ENCODE measurements at places on chromosomes 7 and 10.

- no peak for DNase-seq
Observed at GRCh38 chr10:132685921-132686680, 99.8 kb downstream of the NKX6-2 start.

- no peak for DNase-seq
Observed at GRCh38 chr7:150657526-150657925, 25.3 kb upstream of the GIMAP6 start.

DNA sequence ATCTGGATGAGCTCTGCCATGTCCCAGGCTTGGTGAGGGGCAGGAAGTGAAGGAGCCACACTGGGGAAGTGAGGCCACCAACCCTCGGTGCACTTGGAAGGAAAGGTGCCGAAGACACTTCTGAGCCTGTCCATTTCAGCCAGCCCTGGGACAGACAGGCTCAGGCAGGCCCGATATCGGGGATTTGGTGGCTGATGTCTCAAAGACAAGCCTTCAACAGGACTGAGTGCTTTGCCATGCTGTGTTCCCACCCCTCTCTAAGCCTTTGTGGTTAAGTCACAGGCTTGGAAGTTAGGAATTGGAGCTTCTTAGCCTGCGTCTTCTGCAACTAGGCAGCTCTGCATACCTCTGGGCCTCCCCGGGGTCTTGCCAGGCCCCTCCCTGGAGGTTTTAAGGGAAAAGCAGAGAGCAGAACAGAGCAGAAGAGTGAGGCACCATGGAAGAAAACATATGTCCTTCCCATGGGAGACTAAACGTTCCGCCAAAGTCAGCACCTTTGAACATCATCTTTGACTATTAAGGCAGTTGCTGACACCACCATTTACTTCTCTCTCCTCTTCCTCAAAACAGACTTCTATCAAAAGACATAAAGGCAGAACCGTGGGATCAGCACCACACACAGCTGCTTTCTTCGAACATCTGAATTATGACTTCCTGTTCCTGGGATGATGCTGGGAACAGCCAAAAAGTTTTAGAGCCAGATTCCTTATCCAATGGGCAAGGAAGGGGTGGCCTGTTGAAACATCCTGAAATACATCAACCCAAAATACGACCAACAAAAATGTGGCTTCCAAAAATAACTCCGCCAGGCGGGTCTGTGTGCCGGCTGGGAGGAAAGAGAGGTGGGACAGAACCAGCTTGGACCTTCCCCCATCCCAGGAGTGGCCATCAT is 71.8 kb downstream of the AFAP1L2 start:
- DNase-seq, result no peak

DNA sequence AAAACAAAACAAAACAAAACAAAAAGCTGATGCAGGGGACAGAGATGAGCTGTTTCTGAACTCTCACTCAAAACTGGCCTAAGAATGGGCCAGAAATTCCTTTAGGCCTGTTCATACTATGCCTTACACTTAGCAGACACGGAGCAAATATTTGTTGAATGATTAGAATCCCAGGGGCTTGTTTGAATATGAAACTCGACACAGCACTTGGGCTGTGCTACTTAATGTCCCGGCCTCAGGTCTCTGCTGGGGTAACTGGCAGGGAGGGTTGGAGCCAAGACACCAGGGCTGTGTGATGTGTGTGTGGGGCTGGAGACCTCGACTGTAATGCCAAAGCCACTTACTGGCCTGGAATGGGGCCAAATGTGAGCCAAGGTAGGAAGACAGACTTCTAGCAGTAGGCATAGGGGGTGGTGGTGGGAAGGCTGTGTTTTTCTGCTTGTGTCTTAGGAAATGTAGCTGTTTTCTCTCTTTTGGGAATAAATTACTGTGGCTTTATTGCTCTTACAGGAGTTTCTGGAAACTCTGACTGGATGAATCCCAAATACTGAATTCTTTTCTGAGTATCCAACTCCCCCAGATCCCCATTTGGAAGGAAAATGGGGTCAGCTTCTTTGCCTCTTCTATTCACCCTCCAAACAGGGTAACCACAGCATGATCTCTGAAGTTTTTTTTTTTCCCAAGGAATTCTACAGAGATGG is 66.7 kb downstream of the EMX2 start:
- DNase-seq, result no peak

DNA sequence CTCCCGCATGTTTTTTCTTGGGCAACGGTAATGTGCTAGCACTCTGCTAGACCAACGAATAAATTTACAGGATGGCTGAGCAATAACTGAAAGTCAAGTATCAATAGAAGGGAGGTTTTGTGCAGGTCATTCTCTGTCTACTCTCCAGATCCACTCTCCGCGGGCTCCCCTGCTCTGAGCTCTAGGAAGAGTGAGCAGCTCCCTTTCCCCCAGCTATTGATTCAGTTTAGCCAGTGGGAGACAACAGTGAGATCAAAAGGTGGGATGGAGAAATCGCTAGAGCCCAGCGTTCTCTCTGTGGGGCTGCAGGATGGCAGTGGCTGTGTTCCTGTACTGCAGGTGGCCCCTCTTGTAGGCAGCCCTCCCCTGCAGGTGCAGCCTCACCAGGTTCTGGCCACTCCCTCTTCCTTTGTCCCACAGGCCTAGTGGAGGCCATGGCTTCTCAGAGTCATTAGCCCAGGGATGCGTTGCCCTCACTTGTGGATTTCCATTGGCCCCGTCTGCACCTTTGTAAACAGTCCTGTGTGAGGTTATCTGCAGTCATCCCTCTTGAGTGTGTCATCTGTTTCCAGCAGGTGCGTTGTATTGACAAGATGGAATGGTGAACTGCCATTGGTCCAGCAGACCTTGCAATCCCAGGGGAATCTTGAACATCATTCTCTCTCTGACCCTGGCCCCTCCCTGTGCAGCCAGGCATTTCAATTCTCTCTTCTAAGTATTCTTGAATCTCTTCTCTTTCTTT is 11.1 kb downstream of the MSRB2 start:
- DNase-seq, result no peak

DNA sequence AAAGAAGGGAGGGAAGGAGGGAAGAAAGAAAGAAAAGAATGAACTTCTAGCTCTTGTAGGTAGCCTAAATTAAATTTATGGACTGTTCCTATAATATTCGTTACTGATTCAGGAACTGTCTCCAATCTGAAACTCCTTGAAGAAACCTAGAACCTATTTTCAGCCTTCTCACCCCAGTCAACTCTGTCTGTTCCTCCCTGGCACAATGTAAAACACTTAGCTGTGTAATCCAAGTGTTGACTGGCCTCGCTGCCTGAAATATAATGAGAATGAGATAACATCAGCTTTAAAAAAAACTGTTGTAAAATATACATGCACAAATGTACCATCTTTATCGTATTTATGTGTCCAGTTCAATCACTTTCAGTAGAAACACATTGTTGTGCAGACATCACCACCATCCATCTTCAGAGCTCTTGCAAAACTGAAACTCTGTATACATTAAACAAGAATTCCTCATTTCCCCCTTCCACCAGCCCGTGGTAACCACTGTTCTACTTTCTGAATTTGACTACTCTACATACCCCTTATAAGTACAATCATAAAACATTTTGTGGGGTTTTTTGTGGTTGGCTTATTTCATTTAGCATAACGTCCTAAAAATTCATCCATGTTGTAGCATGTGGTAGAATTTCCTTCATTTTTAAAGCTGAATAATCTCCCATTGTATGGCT is 6.3 kb upstream of the C7orf33 start:
- no peak for DNase-seq

DNA sequence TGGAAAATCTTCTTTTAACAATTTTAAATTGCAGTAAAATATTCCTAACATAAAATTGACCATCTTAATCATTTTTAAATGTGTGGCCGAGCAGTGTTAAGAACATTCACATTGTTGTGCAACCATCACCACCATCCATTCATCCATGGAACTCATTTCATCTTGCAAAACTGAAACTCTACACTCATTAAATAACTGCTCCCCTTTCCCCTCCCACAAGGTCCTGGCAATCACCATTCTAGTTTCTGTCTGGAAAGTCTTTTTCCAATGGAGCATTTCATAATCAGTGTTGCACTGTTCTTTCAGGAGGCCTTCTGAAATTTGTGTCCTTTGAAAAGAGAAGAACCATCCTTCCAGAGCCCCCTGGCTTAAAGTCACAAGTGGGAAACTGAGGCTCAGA is 233.1 kb downstream of the PLXNA4 start:
- DNase-seq, result no peak

DNA sequence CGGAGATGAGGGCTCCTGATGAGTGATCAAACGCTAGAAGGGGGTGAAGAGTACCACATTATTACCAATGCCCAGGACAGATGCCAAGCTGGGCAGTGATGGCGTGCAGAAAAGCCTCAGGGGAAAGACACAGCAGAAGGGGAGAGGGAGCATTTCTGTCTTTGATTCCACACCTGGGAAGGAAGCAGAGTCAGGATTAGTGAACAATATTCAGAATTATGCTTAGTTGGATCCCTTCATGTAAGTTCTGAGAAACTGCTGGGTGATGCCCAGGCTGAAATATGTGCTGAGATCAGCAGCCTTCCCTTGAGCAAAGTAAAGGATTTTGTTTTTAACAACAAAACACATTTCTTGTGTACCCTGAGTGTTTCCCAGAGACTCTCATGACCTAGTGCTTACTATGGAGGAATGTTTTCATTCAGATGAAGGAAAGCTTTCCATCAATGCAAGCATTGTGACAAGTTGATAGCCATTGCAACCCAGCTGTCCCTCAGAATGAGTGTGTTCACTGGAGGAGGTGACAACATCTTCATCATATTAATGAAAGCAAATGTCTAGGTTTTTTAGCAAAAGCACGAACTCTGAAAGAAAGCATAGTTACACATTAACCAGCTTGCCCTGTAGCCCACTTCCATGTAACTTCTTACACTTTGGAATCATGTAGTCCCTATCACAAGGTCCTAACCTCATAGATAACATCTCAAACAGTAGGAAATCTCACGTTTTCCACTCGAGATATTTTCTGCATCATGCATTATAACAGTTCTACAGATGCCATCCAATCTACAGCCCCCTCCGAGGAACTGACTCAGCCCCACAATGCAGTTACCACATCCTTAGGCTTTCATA is 23.8 kb upstream of the AKR1C1 start:
- no peak for DNase-seq

DNA sequence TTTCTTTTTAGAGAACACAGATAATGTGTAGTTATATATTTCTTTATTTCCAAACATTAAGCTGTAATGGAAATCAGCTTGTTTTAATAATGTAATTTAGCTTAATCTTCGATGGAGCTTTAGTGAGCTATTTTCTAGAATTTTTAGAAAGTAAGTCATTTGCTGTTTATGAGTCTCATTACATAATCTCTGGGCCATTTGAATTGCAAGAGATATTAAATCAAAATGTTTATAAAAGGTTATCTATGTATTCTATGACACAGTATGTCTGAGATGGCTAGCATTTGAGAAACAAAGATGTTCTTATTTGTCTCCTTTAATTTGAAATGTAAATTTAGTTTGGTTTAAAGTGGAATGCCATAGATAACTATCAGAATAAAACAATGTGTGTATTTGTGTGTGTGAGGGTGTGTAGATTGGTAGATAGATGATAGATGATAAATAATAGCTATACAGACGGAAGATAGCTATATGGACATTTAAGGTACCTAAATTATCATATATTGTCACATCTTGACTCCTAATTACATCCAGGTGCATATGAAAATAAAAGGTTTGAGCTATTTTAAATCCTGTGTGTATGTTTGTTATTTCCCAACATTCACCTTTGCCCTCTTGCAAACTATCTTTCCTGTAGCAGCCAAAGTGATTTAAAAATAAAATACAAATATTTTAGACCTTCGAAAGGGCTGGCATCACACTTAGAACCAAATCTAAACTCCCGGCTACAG is 478.0 kb upstream of the KLF6 start:
- DNase-seq, result no peak

GRCh38 chr7:154096-154799 is 38.1 kb upstream of the FAM20C start:
- DNase-seq, result no peak

GRCh38 chr7:17946591-17946990 is 6.3 kb upstream of the SNX13 start:
- no peak for DNase-seq

DNA sequence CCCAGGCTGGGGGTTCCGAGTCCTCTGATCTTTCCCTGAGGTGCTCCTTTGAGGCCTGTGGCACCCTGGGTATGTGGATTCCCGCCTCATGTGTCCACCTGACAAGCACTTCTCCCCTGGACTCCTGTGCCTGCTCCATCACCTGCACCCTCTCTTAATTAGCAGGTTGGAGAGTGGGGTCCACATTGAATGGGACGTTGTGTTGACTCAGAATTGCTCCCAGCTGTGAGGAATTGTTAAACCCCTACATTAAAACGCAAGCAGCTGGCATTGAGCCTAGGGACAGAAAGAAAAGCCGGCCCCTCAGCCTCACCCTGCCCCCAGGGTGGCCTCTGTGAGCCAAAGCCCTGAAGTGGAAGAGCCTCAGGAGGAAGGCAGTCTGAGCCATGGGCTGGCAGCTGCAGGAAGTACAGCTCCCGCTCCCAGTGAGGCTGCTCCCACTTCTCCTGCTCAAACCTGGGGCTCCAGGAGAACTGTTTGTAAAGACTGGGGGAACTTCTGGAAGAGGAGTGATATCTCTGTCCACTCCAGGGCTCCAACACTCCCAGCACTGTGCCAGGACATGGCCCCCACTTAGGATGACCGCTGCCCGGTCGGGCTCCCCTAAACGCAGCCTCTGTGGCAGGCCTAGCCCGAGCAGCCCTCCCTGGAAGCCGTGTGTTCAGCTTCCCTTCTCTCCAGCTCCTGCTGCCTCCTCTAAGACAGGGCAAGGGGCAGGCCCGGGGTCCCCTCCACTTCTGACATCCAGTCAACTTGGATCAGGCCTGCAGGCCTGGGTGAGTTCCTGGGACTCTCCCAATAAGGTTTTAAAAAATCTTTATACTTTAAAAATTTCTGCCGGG is 1.8 kb upstream of the OPN4 start:
- no peak for DNase-seq

- DNase-seq, result no peak
Observed at GRCh38 chr7:156764016-156764669, 123.6 kb downstream of the RNF32 start.

DNA sequence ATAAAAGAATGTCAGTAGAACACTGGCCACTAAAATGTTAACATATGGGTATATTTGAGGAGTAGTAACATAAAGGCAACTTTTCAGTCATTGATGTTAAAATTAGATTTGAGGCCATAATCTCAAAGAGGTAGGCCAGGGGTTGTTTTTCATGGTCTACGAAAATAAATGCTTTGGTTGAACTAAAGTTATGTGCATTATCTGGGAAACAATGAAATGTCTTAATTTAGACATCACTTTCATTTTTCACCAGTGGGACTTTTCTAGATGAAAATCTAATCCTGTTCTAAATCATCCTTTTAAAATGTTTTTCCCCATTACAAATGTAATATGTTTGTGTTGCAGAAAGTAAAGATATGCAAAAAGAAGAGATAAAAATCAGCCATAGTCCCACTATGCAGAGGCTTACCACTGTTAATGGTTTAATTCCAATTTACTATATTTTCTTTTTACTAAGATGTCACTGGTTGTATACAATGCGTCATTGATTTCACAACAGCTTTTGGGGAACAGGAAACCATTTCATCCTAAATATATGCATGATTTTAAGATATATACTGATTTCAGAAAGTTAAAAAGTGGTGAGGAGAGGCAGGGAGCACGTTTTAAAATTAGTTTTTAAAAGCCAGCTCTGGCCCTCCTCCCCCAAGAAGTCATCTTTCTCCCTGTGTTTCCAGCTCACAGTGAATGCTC is 64.3 kb downstream of the ARID5B start:
- DNase-seq, result no peak

Measured in activated T-cell treated with anti-CD3 and anti-CD28 coated beads, Interleukin-2, amount 50 U/mL, for 4 hours (primary cell).